Left ventricle myocardium superior (tissue), 1 donor: ENCODE measurements at places on chromosomes 2 and 18.

- peak; percentile 61 for DNase-seq
Observed at GRCh38 chr2:54444503-54444902, 11.6 kb upstream of the SPTBN1 start.

- DNase-seq, result no peak
Observed at GRCh38 chr2:109454765-109455394, 158.9 kb downstream of the SEPTIN10 start.

- peak; percentile 67 for DNase-seq
Observed at GRCh38 chr18:77140439-77141109, 8.0 kb upstream of the MBP start.

GRCh38 chr2:9110346-9110884 lies 96.2 kb upstream of the ASAP2 start:
- DNase-seq, result no peak

DNA sequence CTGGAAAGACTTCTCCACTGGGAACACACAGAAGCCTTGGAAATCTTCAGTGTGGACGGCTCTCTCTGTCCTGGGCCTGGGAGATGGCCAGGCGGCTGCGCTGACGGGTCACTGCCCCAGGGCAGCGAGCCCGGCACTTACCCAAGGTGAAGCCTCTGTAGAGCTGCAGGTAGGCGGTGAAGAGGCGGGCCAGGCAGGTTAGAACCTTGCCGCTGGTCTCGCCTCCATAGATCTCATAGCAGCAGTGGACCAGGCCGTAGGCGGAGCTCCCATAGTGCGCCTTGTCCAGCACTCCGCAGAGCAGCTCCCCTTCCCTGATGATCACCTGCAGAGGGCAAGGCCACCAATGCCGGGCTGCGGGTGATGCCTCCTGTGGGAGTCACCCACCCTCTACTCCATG lies 53.0 kb downstream of the POLR1A start:
- DNase-seq, result no peak

- DNase-seq, result no peak
Observed at GRCh38 chr2:162915858-162916257, 77.3 kb upstream of the KCNH7 start.

- no peak for DNase-seq
Observed at GRCh38 chr2:234476766-234477165, 20.1 kb downstream of the ARL4C start.

GRCh38 chr18:77366720-77367641 lies 117.3 kb downstream of the GALR1 start:
- peak; percentile 52 for DNase-seq

- no peak for DNase-seq
Observed at GRCh38 chr2:58521803-58522554, 280.9 kb upstream of the FANCL start.

- no peak for DNase-seq
Observed at GRCh38 chr18:471716-472115, 28.8 kb downstream of the COLEC12 start.

- DNase-seq, result no peak
Observed at GRCh38 chr2:201404699-201405280, 46.5 kb downstream of the TRAK2 start.

GRCh38 chr2:63834401-63834800 lies 7.3 kb upstream of the UGP2 start:
- no peak for DNase-seq

DNA sequence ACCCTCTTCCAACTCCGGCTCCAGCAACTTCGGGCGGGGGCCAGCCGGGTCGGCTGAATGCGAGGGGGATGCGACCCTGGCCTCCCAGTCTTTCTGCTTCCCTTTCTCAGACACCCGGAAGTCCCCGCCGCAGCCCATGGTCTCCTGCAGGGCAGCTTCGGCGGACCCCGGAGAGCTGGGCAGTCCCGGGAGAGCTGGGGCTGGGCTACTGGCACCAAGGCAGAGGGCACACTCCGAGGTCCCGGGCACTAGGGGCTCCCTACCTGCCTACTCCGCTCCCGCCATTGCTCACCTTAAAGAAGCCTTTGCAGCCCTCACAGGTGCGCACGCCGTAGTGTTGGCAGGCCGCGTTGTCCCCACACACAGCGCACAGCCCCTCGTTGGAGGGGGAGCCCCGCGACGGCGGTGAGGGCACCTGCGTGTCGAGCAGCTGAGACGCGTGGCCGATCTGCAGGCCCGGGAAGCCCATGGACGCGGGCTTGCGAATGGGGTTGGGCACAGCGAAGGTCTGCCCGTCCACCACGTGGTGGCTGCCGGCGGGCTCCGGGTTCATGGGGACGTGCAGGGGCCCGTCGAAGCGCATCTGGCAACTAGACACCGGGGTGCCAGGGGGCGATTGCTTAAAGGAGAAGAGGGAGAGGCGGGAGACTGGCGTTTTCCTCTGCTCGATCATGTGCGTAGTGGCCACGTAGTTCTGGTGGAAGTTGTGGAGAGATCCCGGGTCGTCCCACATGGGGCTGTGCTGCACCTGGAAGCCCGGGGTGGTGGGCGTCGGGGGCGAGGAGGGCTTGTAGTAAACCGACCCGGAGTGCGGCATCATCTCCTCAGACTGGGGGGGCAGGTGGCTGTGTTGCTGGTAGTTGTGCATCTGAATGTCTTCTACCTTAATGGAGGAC lies 3.2 kb downstream of the NR4A2 start:
- peak; percentile 30 for DNase-seq

DNA sequence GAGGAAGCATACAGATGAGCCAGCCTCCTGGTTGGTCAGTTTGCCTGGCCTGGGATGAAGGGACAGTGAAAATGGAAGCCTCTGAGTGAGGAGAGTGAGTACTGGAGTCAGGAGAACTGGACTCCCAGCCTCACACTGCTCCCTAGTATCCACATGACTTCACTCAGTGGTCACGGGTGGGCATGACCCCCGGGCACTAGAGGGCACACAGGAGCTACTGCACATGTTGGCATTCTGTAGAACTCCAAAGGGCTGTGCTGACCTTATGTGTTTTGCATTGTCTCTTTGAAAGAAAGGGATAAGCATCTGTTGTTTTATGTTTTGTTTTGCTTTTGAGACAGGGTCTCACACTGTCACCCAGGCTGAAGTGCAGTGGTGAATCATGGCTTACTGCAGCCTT lies 23.7 kb downstream of the NCAPH start:
- peak; percentile 52 for DNase-seq

DNA sequence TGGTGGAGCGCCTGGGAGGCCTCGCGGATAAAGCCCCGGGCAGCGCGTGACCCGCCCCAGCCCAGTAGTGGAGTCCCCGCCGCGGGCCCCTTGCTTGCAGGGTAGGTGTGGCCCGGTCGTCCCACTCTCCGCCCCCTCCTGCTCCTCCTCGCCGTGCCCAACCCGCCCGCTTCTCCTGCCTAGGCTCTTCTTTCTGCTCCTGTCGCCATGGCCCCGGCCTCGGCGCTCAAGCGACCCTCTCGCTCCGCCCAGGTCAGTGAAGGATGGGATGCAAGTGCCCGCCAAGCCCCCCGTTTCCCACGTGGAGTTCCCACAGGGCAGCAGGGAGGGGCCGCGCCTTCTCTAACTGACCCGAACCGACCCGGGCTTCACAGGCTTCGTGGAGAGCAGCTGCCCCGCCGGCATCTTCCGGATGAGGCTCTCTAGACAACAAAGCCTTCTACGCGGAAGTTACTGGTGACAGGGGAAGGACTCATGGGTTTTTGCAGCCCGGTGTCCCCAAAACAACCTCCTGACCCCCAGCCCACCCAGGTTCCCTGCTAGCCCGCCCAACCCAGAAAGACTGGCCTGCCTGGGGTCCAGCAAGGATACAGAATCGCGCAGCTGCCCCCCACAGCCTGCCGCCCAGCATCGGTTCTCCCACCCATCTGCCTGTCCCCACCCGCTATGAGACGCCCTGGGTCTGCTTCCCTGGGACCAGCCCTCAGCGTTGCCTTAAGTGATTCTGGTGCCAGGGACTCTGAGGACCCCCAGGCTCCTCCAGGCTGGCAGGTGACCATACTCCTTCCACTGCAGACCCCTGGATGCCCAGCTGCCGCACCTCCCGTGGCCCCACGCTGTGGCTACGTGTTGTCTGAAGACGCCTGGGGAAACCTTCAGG lies 32.8 kb downstream of the TTC32 start:
- DNase-seq, result peak; percentile 78

DNA sequence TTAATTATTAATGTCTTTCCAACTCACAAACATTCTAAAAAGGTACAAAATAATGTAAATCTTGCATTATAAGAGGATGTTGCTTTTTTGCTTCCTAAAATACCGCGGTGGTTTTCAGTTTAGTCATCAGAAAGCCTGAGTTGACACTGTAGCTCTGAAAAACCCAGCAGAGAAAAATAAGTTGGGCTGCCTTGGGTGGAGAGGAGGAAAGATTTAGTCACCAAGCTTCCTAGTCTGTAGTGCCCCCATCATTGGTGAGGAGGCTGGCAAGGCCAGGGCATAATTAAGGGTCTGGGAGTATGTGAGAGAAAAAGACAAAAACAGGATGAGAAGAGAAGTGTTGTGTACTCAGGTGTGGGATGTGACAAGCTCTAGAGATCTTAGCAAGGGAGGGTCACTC lies 5.7 kb downstream of the PTPRM start:
- no peak for DNase-seq

GRCh38 chr2:227889336-227889735 lies 17.9 kb downstream of the DAW1 start:
- no peak for DNase-seq

- no peak for DNase-seq
Observed at GRCh38 chr2:234502285-234502918, 5.5 kb upstream of the ARL4C start.

- no peak for DNase-seq
Observed at GRCh38 chr2:226905718-226906117, 69.9 kb downstream of the RHBDD1 start.

- no peak for DNase-seq
Observed at GRCh38 chr2:3251946-3252345, 125.7 kb downstream of the EIPR1 start.

GRCh38 chr2:125561302-125561701 lies 1094.7 kb upstream of the GYPC start:
- no peak for DNase-seq

DNA sequence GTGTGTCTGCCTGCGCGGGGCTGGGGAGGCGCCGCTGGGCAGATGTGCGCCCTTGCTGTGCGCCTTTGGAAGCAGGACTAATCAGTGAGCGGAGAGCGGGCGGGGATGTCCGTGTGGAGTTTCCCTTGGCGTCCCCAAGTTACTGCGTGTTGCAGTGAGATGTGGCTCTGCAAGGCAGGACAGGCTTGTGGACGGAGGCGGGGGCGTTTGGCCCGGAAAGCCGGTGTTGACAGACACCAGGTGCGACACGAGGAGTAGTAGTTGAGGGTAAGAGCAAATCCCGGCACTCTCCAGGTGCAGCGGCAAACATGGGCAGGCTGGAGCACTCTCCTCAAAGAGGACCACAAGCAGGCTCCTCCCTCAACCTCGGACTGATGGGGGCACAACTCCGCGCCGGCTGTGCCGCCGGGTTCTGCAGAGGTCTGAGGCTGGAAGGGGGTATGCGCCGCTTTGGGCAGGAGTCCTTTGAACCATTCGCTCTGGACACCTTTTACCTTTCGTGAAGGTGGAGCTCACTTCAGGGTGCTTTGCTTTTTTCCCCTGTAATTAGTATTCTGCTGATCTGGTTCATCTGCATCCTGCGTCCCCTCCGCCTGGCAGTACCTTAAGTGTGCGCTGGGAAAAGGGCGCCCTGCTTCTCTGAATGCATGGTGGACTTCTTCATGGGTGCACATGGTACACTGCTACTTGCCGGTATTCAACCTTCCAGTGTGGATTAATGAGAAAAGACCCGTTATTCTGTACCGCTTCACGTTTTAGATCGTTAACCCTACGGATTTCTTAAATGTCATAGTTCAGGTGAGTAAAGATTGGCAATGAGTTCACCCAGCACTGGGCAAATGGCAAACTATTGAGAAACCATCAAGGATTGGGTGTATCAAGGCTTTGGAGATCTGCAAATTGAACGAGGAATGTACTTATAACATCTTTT lies 608 bp downstream of the CDH7 start:
- no peak for DNase-seq

GRCh38 chr2:19104503-19104902 lies 253.9 kb downstream of the OSR1 start:
- DNase-seq, result no peak

DNA sequence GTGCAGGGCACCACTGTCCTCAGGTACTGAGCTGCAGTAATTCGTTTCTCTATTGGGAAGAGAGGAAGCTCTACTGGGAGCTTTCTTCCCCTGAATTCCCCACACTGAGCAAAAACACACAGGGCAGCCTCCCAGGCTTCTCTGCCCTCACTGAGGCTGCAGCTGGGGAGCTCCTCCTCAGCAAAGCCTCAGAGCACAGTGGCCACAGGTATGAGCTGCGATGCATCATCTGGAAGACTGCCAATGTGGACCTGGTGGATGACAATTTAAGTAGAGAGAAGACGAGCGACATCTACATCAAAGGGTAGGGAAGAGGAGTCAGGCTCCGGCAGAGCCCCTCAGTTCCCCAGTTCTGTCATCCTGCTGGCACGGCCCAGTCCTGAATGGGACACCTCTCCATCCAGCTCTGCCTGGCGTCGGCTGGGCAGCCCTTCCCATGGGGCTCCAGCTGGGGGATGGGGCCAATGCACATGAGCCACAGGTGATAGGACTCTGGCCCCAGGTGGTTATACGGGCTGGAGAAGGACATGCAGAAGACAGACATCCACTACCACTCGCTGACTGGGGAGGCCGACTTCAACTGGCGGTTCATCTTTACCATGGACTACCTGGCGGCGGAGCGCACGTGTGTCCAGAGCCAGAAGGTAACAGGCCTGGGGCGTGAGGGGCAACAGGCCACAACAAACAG lies 37.6 kb downstream of the LMAN2L start:
- no peak for DNase-seq

GRCh38 chr2:1598041-1598710 lies 146.1 kb downstream of the PXDN start:
- DNase-seq, result no peak

GRCh38 chr2:74895001-74895400 lies 61.1 kb downstream of the HK2 start:
- no peak for DNase-seq

GRCh38 chr2:177174486-177174885 lies 38.1 kb upstream of the HNRNPA3 start:
- DNase-seq, result no peak

GRCh38 chr2:190093793-190094192 lies 31.3 kb upstream of the MSTN start:
- no peak for DNase-seq

DNA sequence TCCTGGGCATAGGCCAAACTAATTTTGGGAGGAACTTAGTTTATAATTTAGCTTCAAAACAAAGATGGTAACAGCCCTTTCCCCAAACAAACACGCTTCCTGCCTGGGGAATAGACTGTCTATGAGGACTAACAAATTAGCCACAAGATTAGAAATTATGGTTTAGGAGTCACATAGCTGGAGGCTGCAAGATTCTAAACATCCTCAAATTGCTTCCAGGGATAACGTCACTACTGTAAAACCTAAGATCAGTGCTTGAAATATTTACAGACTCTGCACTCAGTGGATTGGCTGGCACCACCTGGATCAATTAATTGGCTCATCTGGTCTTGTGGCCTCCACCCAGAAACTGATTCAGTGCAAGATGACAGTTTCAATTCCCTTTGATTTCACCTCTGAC lies 118.0 kb upstream of the TACR1 start:
- no peak for DNase-seq

- no peak for DNase-seq
Observed at GRCh38 chr2:206873423-206873822, 65.9 kb upstream of the CPO start.
